ENCODE measurements at places on chromosomes 7 and 10.

DNA sequence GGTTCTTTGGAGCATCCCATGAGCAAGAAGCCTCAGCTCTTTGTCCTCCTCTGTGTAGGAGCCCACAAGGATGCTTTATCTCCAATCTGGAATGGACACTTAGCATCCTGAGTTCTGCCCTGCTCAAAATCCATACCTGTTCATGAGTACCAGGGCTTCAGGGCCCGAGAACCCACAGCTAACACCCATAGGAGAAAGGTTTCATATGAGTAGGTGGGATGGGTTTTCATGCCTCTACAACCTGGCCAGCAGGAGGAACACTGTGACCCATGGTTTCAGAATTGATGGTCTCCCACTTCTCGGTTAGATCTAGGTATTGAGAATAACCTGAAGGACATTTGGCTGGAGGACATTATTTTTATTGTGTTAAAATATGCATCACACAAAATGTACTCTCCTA lies 57.8 kb downstream of the TBXAS1 start:
- no peak for DNase-seq

GRCh38 chr7:44147026-44147991 lies 6.2 kb upstream of the MYL7 start:
- DNase-seq: no peak

DNA sequence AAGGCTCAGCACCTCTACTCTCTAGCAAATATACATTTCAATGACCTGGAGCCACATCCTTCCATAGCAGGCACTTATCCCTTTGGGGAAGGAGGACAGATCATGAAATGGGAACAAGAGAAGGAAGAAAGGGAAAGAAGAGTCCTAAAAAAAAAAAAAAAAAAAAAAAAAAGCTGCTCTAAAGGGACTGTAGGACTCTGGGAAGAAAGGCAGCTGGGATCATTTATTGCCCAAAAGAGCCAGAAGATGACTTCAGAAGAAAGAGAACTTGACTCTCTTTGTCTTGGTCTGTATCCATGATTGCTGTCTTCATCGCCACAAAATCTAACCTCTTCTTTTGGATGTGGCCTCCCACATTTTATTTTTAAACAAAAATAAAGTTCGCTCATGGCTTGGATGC lies 203.6 kb upstream of the CELF2 start:
- DNase-seq: no peak

- no peak for DNase-seq
Measured at GRCh38 chr7:50812841-50813475, 30.3 kb upstream of the GRB10 start.

GRCh38 chr7:28677668-28678067 lies 265.4 kb downstream of the CREB5 start:
- no peak for DNase-seq

DNA sequence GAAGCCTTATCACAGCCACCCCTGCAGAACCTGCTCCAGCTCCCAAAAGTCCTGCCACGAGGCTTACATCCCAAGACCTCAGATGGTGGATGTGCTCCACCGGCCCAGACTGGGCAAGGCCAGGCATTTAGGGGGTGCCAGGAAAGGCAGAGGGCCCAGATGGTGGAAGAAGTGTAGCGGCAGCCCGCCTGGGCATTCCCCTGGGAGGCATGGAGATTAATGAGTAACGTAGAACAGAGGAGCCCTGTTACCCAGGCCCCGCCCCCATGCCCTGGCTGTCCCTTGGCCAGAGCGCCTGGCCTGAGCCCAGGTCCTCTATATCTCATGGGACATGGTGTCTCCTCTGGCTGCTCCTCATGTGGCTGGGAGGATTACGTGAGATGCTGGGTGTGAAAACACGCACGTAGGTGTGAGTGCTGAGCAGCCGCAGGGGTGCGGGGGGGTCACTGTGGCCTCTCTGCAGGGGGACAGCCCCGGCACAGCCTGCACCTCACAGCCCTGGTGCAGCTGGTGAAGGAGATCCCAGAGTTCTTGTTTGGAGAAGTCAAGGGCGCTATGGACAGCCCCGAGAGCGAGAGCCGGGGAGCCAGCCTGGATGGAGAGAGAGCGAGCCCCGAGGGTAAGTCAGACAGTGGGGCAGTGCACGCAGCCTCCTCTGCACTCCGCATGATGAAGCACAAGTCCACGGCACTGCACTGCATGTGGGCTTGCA lies 52.9 kb downstream of the ZNF467 start:
- peak; percentile 60 for DNase-seq

- DNase-seq: no peak
Measured at GRCh38 chr7:11667810-11668185, 164.2 kb downstream of the THSD7A start.

DNA sequence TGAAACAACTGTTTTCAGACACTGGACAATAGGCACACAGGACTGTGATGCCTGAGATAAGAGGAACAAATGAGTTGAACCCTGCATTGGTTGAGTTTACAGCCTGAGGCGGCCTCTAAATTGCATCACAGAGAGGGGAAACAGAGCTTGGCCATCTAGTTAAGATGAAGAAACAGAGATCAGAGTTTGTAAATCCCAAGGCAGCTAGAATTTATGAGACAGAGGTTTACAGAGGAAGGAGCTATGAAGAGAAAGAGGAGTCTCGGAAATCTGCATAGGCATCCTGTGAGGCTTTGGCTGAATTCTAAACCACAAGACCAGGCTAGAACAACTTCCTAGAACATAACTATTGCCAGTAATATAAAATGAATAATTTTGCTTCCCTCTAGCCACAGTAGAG lies 41.0 kb upstream of the OIT3 start:
- no peak for DNase-seq

GRCh38 chr7:152760854-152761748 lies 1.5 kb downstream of the ACTR3B start:
- peak; percentile 34 for DNase-seq

- no peak for DNase-seq
Measured at GRCh38 chr7:70307544-70308106, 709.4 kb downstream of the AUTS2 start.

- no peak for DNase-seq
Measured at GRCh38 chr7:28919510-28919909, 38.6 kb downstream of the TRIL start.

GRCh38 chr7:28136420-28136819 lies 44.2 kb downstream of the JAZF1 start:
- no peak for DNase-seq

DNA sequence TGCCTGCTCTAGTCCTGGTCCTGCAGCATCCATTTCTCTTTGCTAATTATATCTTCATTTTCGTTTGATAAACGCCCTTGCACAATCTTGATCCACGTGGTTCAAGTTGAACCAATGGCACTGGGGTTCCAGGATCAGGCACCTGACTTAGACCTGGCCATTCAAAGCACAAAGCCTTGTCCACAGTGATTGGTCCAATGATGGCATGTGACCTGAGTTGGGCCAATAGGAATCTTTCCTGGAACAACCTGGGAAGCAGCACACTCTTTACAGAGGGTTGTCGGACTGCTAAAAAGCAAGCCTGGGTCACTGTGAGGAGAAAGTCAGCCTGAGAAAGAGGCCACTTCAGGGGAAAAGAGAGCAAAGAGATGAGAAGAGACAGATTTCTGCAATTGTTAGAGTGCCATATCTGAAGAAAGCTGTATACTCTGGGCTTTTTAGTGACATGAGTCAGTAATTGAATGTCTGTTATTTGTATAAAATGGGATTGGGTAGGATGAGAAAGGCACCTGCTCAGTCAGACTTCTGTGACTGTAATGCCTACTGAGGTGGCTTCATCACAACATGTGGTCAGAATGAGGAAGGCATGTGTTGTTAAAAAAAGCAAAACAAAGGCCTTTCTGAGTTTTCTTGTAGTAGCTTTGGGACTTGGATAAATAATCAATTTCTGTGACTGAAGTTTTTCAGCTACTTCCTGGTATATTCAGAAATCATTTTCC lies 4.4 kb upstream of the STEAP4 start:
- DNase-seq: no peak

DNA sequence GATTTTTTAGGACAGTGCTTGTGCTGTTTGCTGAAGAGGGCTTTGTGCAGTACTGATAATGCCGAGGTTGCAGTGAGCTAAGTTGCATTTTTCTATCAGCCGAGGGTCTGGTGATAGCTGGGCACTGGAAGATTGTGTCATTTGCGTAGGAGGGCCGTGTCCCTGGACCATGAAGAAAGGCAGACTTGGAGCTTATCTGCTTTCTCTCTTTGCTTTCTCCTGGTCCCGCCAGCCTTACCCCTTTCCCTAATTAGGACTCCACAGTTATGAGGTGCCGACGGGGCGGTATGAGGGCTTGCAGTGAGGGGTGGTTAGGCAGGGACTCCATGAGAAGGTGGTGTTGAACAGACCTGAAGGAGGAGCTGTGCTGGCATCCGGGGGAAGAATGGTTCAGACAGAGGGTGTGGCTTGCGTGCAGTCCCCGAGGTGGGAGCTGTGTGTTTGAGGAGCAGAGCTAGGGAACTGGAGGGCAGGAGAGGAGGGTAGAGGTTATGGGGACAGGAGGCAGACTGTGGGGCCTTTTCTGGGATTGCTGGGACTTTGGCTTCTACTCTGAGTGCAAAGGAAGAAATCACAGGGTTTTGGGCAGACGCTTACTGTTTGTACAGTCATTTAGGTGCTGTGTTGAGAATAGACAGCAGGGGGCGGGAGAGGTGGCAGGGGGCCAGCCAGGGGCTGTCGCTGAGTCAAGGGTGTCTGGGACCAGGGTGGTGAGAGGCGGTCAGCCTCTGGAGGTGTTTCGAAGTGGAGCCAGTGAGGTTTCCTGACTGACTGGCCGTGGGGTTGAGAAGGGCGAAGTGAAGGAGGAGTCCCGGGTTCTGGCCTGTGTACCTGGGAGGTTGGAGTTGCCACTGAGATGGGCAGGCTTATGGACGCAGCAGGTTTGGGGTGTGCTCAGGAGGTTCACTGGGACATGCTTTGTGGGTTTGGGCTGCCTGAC lies 43.4 kb downstream of the PRF1 start:
- peak; percentile 77 for DNase-seq

GRCh38 chr7:106376026-106376799 lies 91.4 kb upstream of the NAMPT start:
- no peak for DNase-seq

- DNase-seq: no peak
Measured at GRCh38 chr7:136566491-136566890, 302.0 kb upstream of the CHRM2 start.
